Spleen (tissue), 13 donors: ENCODE measurements at places on chromosomes 7 and 10. TPM values are rescaled to one million over a fixed set of nuclear protein-coding genes. Genes with fewer than 3 reads are reported as not detected.

- no peak overlapping the region for H3K4me3 ChIP-seq
- H3K27ac ChIP-seq, result no peak overlapping the region
- DNase-seq, result no peak
- H3K4me1 ChIP-seq, result no peaks in the 10 kb centered on the region
- peaks cover 2% of the 10 kb centered on the region for H3K36me3 ChIP-seq
Measured at GRCh38 chr7:154967401-154967955, 35.4 kb downstream of the PAXIP1 start.

The ASB13 gene
- 29.6 TPM for total RNA-seq

- H3K27me3 ChIP-seq, result no peaks in the 10 kb centered on the region
- H3K4me1 ChIP-seq, result no peaks in the 10 kb centered on the region
- H3K4me3 ChIP-seq, result no peak overlapping the region
- H3K36me3 ChIP-seq, result no peaks in the 10 kb centered on the region
- no peak overlapping the region for H3K27ac ChIP-seq
Measured at GRCh38 chr7:113368256-113368655, 249.9 kb upstream of the SMIM30 start.

GRCh38 chr10:61472090-61472674 lies 19.0 kb upstream of the TMEM26 start:
- H3K36me3 ChIP-seq, result no peaks in the 10 kb centered on the region
- H3K27ac ChIP-seq, result no peak overlapping the region
- H3K27me3 ChIP-seq, result no peaks in the 10 kb centered on the region
- no peak overlapping the region for H3K4me3 ChIP-seq
- no peak for DNase-seq
- no peaks in the 10 kb centered on the region for H3K4me1 ChIP-seq

DNA sequence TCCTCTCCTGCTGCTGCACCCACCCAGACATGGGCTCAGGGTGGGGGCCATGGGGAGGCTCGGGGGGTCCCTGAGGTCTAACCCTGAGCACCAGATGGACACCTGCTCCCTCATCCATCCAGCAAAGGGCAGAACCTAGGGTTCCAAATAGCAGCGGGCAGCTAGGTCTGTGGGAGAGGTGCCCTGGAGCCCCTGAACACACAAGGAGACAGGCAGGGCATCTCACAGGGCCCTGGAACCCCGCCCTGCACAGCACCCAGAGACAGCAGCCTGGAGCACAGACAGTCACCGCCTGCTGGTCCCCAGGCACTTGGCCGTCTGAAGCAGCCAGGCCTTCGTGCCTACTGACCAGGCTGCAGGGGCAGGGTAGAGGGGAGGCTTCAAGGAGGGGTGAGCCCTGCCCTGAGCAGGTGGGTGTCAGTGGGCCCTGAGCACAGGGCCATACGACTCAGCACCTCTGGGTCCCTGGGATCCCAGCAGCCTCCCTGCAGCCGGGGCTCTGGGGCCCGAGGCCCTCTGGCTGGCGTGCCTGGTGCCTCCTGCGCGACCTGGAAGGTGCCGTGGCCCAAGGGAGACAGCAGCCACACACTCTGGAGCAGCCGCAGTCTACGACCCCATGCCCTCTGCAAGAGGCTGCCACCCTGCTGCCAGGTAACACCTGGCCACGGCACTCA lies 38.3 kb downstream of the GET4 start:
- H3K4me1 ChIP-seq, result peaks cover 15% of the 10 kb centered on the region
- no peak for DNase-seq
- no peaks in the 10 kb centered on the region for H3K27me3 ChIP-seq
- no peak overlapping the region for H3K27ac ChIP-seq

GRCh38 chr7:68423356-68423755 lies 1174.9 kb upstream of the AUTS2 start:
- H3K4me3 ChIP-seq, result no peak overlapping the region
- H3K4me1 ChIP-seq, result no peaks in the 10 kb centered on the region
- DNase-seq, result no peak
- H3K27me3 ChIP-seq, result no peaks in the 10 kb centered on the region
- H3K36me3 ChIP-seq, result no peaks in the 10 kb centered on the region

GRCh38 chr10:122029499-122030199 lies 40.7 kb downstream of the TACC2 start:
- H3K4me3 ChIP-seq, result no peak overlapping the region
- H3K27ac ChIP-seq, result no peak overlapping the region
- no peaks in the 10 kb centered on the region for H3K36me3 ChIP-seq
- no peak for DNase-seq
- peaks cover 37% of the 10 kb centered on the region for H3K27me3 ChIP-seq
- H3K4me1 ChIP-seq, result no peaks in the 10 kb centered on the region

The HGF gene
- 20.9 TPM for total RNA-seq

DNA sequence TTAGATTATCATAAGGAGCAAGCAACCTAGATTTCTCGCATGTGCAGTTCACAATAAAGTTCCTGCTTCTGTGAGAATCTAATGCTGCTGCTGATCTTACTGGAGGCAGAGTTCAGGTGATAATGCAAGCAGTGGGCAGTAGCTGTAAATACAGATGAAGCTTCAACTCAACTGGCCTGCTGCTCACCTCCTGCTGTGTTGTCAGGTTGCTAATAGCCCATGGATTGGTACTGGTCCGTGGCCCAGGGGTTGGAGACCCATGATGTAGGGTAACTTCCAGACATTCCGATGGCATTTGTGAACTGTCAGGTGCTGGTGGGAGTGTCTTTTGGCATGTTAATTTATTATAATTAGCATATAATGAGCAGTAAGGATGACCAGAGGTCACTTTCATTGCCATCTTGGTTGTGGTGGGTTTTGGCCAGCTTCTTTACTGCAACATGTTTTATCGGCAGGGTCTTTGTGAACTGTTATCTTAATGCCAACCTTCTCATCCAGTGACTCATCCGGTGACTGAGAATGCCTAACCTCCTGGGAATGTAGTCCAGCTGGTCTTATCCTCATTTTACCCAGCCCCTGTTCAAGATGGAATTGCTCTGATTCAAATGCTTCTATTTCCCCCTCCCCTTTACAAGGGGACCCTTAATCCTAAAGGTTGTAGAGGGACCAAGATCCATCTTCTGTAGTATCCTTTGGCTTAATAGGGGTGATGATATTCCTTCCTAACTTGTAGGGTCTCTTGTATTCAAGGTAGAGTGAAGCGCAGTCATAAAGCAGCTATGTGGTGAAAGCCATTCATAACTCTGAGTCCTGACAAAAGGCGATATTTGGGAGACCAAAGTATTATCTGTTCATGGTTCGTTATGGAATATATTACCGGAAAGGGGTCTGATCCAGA lies 165.8 kb downstream of the CCSER2 start:
- H3K4me3 ChIP-seq, result no peak overlapping the region
- no peaks in the 10 kb centered on the region for H3K4me1 ChIP-seq
- H3K36me3 ChIP-seq, result no peaks in the 10 kb centered on the region
- DNase-seq, result no peak
- H3K27me3 ChIP-seq, result no peaks in the 10 kb centered on the region
- H3K27ac ChIP-seq, result no peak overlapping the region

The ASZ1 gene
- total RNA-seq, result not detected

The ATRNL1 gene
- 4.3 TPM for total RNA-seq

The OR2A7 gene
- total RNA-seq, result 2.2 TPM

- no peak for DNase-seq
- peak within 1 kb of the TSS; percentile 8 for H3K4me3 ChIP-seq
- H3K36me3 ChIP-seq, result no peaks in the 10 kb centered on the region
- peak within 1 kb of the TSS; percentile 79 for H3K27ac ChIP-seq
- H3K4me1 ChIP-seq, result no peaks in the 10 kb centered on the region
Measured at GRCh38 chr10:88851706-88852105, at the start of gene ANKRD22. Gene ANKRD22 (minus strand): TSS chr10:88851844. CDS start chr10:88851607, 237 bp downstream.

DNA sequence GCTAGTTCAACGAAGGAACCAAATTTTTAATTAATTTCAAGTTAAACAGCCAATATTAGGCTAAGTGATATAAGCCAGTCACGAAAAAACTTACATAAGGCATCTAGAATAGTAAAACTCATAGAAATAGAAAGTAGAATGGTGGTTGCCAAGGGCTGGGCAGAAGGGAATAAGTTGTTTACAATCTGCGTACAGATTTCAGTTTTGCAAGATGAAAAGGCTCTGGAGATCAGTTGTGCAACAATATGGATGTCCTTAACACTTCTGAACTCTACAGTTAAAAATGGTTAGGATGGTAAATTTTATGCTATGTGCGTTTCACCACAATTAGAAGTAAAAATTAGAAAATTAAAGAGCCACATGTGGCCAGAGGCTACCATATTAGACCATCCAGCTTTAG lies 13.3 kb downstream of the SCRN1 start:
- DNase-seq, result no peak
- H3K4me1 ChIP-seq, result no peaks in the 10 kb centered on the region
- H3K27ac ChIP-seq, result no peak overlapping the region

- H3K4me3 ChIP-seq, result no peak overlapping the region
- H3K27me3 ChIP-seq, result no peaks in the 10 kb centered on the region
- no peaks in the 10 kb centered on the region for H3K36me3 ChIP-seq
- H3K4me1 ChIP-seq, result peaks cover 31% of the 10 kb centered on the region
- DNase-seq, result no peak
Measured at GRCh38 chr10:71632200-71632820, 87.3 kb downstream of the C10orf105 start.

- no peak overlapping the region for H3K27ac ChIP-seq
- no peaks in the 10 kb centered on the region for H3K36me3 ChIP-seq
- peak; percentile 56 for DNase-seq
- H3K4me1 ChIP-seq, result no peaks in the 10 kb centered on the region
- no peak overlapping the region for H3K4me3 ChIP-seq
Measured at GRCh38 chr10:132377326-132377725, 19.7 kb upstream of the PWWP2B start.

DNA sequence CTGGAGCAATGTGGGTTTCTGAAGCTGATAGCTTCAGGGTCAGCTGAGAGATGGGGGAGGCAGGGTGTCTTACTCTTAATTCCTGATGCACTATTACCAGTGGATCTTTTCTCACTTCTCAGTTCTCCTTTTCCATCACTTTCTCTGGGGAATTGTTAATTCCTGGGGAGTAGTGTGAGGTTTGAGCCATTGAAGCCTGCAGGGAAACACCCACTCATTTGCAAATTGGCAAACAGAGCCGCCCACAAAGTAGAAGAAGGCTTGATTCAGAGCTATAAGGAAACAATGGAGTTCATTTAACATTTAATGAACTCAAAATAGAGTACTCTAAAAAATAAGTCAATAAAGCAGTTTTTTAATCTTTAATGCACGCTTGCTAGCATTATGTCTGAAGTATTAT lies 4.3 kb upstream of the TECTB start:
- no peak for DNase-seq
- no peak overlapping the region for H3K27ac ChIP-seq
- H3K36me3 ChIP-seq, result no peaks in the 10 kb centered on the region
- no peaks in the 10 kb centered on the region for H3K4me1 ChIP-seq

The TLX1 gene
- 61.2 TPM for total RNA-seq

GRCh38 chr7:18768256-18768655 lies 272.7 kb downstream of the HDAC9 start:
- H3K36me3 ChIP-seq, result no peaks in the 10 kb centered on the region
- no peak overlapping the region for H3K27ac ChIP-seq
- H3K27me3 ChIP-seq, result no peaks in the 10 kb centered on the region
- no peaks in the 10 kb centered on the region for H3K4me1 ChIP-seq
- DNase-seq, result no peak

- peak overlapping the region; percentile 28 for H3K27ac ChIP-seq
- DNase-seq, result no peak
- no peaks in the 10 kb centered on the region for H3K36me3 ChIP-seq
- H3K4me3 ChIP-seq, result no peak overlapping the region
Measured at GRCh38 chr10:24118246-24118645, 90.7 kb upstream of the KIAA1217 start.

GRCh38 chr10:76085817-76086167 lies 654.4 kb downstream of the LRMDA start:
- no peaks in the 10 kb centered on the region for H3K4me1 ChIP-seq
- DNase-seq, result no peak
- no peak overlapping the region for H3K27ac ChIP-seq
- no peaks in the 10 kb centered on the region for H3K27me3 ChIP-seq
- no peak overlapping the region for H3K4me3 ChIP-seq

The CASP2 gene
- total RNA-seq, result 46.2 TPM

The FOXK1 gene
- total RNA-seq, result 39.3 TPM

The RHBDD2 gene
- total RNA-seq, result 54.9 TPM

The DNAJC30 gene
- 11.6 TPM for total RNA-seq

- H3K27ac ChIP-seq, result no peak overlapping the region
- peaks cover 5% of the 10 kb centered on the region for H3K4me1 ChIP-seq
- no peaks in the 10 kb centered on the region for H3K36me3 ChIP-seq
Measured at GRCh38 chr7:107690611-107691010, 30.0 kb downstream of the SLC26A4 start.

DNA sequence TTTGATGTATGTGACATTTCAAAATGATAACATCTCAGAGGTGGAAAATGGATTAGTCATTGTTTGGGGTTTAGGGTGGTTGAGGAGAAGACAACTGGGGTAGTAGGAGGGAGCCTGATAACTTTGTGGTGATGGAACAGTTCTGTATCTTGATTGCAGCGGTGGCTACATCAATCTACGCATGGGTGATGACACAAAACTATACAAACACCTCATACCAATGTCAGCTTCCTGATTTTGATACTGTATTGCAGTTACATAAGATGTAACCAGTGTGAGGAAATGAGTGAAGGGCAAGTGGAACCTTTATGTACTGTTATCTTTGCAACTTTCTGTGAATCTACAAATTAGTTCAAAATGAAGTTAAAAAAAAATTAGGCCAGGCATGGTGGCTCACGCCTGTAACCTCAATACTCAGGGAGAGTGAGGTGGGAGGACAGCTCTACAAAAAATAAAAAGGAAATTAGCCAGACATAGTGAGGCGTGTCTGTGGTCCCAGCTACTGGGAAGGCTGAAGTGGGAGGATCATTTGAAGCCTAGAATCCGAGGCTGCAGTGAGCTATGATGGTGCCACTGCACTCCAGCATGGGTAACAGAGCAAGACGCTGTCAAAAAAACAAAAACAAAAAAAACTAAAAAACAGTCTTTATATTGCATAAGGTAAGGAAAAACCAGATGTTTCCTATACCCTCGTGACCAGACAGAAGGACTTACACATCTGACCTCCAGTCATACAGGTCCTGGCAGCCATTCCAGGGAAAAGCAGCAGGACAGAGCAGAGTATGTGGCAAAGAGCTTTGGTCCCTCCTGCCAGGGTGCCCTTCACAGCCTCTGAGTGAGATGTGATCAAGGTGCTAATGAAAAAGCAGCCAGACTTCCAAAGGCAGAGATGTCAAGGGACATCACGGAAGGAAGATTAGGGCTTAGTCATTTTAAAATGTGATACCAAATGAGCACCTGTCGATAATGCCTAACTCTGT lies 50.8 kb downstream of the CYTH3 start:
- H3K27me3 ChIP-seq, result no peaks in the 10 kb centered on the region
- H3K4me3 ChIP-seq, result no peak overlapping the region
- no peak for DNase-seq

The AS3MT gene
- 5.8 TPM for total RNA-seq

- H3K4me1 ChIP-seq, result peaks cover 3% of the 10 kb centered on the region
- peak overlapping the region; percentile 70 for H3K27ac ChIP-seq
- H3K27me3 ChIP-seq, result peaks cover 60% of the 10 kb centered on the region
- peak overlapping the region; percentile 49 for H3K4me3 ChIP-seq
- no peak for DNase-seq
Measured at GRCh38 chr7:70694434-70694970, 437.4 kb upstream of the GALNT17 start.

- no peaks in the 10 kb centered on the region for H3K4me1 ChIP-seq
- no peak for DNase-seq
- H3K27me3 ChIP-seq, result no peaks in the 10 kb centered on the region
- no peak overlapping the region for H3K27ac ChIP-seq
- H3K4me3 ChIP-seq, result no peak overlapping the region
- H3K36me3 ChIP-seq, result no peaks in the 10 kb centered on the region
Measured at GRCh38 chr7:107446531-107446930, 23.3 kb upstream of the GPR22 start.

The SAMD9 gene
- 32.2 TPM for total RNA-seq
